ENCODE measurements at places on chromosomes 4 and X. TPM values are rescaled to one million over a fixed set of nuclear protein-coding genes. Genes with fewer than 3 reads are reported as not detected.
A peak's percentile ranks its signal among the peaks of the same experiment; 100 is the strongest.

Gene PHOX2B
- polyA plus RNA-seq, result 0.26 TPM

Gene SYN1
- polyA plus RNA-seq, result 4.4 TPM

Gene RAB40A
- 4.8 TPM for polyA plus RNA-seq

Gene GPM6B
- 21.4 TPM for polyA plus RNA-seq

Gene TRIM75
- 0.09 TPM for polyA plus RNA-seq

Gene SRD5A3
- polyA plus RNA-seq, result 21.7 TPM

Gene DUSP21
- polyA plus RNA-seq, result not detected

Gene SNX12
- 53.6 TPM for polyA plus RNA-seq

Gene TMPRSS11A
- not detected for polyA plus RNA-seq

Gene TIMM8A
- 17.2 TPM for polyA plus RNA-seq

Gene CTAG2
- polyA plus RNA-seq, result not detected

Gene SLC7A11
- 1.8 TPM for polyA plus RNA-seq

Gene PGAM4
- not detected for polyA plus RNA-seq

Gene LAS1L
- 49.5 TPM for polyA plus RNA-seq

Gene DCLK2
- polyA plus RNA-seq, result 11.5 TPM

Gene LRPAP1
- polyA plus RNA-seq, result 195 TPM

- no peak for DNase-seq
These were observed 56.6 kb downstream of the SPATA18 start for GRCh38 chr4:52107745-52108144.

- no peak for DNase-seq
These were observed 22.9 kb upstream of the TADA2B start for GRCh38 chr4:7020290-7020689.

DNA sequence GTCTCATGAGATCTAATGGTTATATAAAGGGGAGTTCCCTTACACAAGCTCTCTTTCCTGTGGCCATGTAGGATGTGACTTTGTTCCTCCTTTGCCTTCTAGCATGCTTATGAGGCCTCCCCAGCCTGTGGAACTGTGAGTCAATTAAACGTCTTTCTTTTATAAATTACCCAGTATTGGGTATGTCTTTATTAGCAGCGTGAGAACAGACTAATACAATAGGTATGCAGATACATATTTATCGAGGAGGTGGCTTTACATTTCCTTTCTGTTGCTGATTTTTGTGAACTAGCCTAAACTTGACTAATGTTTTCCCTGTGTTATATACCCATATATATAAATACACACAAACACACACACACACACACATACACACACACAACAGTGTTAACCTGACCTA is 80.2 kb downstream of the VCX2 start:
- DNase-seq, result no peak

- no peak for DNase-seq
These were observed at the start of gene SLC49A3 for GRCh38 chr4:688854-689681. Gene SLC49A3 (minus strand): TSS chr4:689151. CDS start chr4:689127, 24 bp downstream.

DNA sequence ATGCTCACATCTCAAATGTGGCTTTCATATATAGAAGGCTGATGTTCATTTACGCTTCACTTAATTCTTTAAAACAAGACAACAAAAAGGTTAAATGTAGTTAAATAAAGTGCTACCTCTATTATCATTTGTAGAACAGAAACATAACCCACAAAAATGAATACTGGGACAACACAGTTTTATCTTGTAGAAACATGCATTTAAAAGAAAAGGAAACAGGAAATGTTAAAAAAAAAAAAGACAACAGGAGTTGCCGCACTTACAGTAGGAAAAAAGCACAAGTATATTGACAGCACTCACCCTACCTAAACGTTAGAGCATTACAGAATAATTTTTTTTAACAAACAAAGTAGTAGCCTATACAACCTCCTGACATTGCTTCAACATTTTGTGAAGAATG is 4.8 kb downstream of the THOC2 start:
- no peak for DNase-seq

DNA sequence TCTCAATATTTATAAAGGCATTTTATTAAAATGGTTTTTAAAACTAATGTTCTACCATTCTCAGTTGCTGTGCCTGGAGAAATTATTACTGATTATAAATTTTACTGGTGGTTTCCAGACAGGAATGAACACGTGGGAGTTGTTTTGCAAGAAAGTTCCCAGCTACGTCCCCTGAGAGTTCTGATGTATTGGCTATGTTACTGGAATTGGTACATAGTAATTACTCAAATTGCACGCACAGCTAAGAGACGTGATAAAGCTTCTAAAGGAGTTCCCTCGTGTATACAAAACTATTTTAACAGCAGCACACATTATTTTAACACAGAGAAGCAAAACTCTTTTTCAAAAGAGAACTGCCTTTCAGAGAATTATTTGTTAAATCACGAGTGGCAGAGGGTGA is 292.2 kb downstream of the NLGN4X start:
- DNase-seq, result peak; percentile 10

- peak; percentile 1 for DNase-seq
These were observed 390.3 kb downstream of the SH2D1A start for GRCh38 chrX:124736553-124737270.

- no peak for DNase-seq
These were observed 615 bp downstream of the CACNA1F start for GRCh38 chrX:49232525-49232924.

DNA sequence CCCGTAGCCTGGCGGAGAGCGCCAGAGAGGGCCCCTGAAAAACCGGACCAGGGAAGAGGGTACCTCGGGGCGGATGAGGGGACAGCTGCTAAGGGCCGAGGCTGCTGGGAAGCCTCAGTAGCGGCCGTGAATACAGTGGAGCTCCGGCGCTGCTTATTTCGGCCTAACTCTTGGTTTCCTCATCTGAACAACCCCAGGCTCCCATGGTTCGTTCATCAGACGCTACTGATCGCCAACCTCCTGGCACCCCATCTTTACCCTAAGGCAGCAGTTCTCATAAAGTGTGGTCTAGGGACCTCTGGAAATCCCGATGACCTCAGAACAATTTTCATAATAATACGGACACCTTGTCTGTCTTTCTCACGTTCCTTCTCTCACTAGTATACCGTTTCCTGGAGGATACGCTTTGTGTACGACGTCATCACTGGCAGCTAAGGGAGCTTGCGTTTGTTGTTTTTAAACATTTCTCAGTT is 645 bp upstream of the RAB28 start:
- peak; percentile 19 for DNase-seq

GRCh38 chr4:31187979-31188378 is 467.8 kb downstream of the PCDH7 start:
- DNase-seq, result no peak

GRCh38 chr4:78659264-78659663 is 107.7 kb downstream of the ANXA3 start:
- no peak for DNase-seq

DNA sequence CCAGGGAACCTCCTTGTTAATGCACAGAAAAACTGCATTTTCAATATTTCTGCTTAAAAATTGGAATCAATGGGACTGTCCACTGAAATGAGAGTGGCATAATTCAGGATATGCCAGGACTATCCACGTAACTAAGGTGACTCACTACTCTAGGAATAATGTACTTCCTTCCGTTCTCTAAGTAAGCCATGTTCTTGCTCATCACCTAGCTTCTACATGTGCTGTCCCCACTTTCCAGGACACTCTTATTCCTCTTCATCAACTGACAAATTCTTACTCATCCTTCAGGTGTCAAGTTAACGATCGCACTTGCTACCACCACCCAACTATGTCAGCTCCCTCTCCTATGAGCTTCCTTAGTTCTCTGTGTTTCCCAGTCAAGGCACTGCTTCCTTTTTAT is 342.8 kb upstream of the F9 start:
- no peak for DNase-seq

GRCh38 chr4:184356366-184356765 is 118.0 kb downstream of the IRF2 start:
- DNase-seq, result no peak

GRCh38 chrX:70878902-70879301 is 29.6 kb downstream of the TEX11 start:
- no peak for DNase-seq

DNA sequence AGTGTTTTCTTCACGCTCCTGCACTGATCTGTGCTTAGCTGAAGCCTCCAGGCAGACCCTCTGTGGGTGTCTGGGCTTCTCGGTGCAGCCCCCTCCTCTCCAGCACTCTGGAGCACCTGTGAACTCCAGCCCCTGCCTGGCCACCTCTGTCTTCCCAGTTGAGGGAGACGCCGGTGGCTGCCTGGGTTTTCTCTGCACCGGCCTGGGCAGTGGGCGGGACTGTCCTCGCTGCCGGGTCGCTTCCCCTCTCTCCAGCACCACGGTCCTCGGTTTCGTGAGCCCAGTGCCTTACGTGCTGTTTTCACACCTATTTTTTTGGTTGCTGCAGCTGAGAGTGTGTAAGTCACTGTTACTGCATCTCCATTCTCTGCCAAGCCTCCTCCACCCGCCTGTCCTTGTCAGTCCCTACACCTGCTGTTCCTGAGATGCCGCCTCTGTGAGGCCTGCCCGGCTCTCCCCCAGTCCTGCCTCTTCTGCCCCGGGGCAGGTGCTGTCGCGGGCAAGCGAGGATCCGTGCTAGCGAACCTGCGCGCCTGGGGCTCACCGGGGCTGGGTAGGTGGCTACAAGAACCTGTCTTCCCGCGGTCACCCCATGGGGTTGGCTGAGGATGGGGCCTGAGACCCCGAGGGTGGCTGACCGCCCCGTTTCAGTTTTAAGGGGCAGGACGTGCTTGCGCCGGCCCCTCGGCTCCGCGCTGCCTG is 2.4 kb upstream of the FGFRL1 start:
- DNase-seq, result no peak

GRCh38 chr4:149738156-149738555 is 77.5 kb downstream of the IQCM start:
- no peak for DNase-seq

DNA sequence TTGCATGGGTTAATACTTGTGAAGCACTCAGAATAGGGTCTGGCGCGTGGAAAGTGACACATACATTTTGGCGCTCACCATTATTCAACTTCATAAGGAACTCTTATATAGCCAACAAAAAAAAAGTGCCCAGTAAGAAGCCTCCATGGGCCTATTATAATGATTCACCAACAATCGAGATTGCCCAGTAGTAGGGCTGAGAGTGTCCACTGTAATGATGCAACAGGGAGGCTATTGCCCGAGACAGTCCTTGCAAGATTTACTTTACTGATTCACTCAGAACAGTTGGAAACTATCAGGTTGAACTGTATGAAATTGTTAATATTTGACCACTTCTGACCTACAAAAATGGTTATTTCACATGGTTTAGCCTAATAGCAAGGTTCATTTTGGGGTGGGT is 86.0 kb downstream of the PJA1 start:
- DNase-seq, result no peak

GRCh38 chr4:108227923-108228322 is 59.2 kb upstream of the LEF1 start:
- no peak for DNase-seq

DNA sequence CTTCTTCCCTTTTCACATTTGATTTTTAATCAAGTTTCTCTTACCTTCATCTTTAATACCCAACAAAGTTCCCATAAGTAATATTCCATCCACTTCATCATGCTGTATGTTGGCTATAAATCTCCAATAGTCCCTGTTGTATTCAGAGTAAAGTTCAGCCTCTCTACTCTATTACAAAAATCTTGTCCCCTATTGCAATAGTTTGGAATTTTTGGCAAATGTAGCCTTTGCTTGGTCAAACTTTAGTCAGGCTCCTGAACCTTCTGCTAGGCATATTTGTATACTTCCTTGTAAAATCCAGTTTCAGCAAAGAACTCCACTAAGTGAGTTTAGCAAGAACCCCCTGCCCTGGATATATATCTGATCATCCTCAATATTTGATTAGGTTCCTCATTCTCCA is 54.0 kb upstream of the PACRGL start:
- DNase-seq, result no peak

DNA sequence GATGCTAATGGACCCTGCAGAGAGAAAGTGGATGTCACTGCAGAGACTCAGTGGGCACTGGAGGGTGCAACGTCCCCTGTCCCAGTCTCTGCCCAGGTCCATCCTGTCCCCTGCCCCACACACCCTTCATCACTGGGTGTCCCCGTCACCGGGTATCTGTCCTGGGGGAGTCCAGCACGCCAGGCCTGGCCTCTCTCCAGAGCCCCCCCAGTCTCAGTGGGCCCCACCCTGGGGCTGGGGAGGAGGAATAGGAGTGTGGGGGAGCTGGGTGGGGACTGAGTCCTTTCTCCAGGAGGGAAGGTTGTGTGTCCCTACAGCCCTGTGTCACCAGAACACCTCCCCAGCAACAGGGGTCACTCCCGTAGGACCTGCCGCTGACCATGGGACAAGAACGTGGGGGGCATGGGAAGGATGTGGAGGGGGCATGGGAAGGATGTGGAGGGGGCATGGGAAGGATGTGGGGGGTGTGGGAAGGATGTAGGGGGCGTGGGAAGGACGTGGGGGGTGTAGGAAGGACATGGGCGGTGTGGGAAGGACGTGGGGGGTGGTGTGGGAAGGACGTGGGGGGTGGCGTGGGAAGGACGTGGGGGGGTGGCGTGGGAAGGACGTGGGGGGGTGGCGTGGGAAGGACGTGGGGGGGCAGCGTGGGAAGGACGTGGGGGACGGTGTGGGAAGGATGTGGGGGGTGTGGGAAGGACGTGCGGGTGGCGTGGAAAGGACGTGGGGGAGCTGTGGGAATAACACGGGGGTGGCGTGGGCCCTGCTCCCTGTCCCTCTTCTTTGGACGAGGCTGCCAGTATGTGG is 21.0 kb upstream of the SPON2 start:
- no peak for DNase-seq

- DNase-seq, result no peak
These were observed 2.5 kb downstream of the SPIN2A start for GRCh38 chrX:57134702-57135101.

DNA sequence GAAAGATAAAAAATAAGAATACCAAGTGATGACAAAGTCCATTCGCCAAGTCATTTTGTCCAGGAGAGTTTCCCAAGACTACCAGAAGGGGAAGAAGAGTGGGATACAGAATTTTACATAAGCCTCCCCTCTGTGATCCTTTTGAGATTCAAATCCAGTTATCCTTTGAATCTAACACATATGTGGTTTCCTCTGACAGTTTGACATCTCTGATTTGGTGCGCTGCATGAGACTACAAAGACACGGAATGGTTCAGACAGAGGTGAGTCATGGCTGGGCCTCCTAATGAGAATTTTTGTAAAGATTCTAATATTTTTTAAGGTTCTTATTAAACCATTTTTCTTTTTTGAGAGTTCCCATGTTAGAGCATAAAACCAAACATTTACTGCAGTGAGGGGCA is 38.3 kb downstream of the SLC10A6 start:
- no peak for DNase-seq

GRCh38 chrX:76538860-76539259 is 111.3 kb downstream of the MAGEE1 start:
- DNase-seq, result no peak

DNA sequence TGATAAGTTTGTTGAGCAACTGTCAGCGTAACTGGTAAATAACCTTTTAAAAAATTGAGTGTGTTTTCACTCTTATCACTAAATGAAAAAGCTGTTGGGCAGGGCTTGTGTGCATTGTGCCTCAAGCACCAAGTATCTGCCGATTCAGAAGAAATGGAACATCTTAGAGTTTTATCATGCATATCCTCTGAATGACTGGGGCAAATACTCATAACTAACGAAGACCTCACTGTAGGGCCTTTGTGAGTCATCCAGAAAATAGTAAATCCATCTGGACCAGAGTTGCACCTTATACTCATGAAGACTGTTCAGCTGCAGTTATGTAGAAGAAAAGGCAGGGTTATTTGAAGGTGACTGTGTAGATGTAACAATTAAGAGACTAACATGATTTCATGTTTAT is 222.1 kb downstream of the CAMK2D start:
- no peak for DNase-seq

GRCh38 chr4:151807220-151807619 is 46.4 kb upstream of the GATB start:
- no peak for DNase-seq

All from renal pelvis (tissue), 12 donors.